ENCODE measurements at places on chromosomes 11 and 22. TPM values are rescaled to one million over a fixed set of nuclear protein-coding genes. Genes with fewer than 3 reads are reported as not detected.

DNA sequence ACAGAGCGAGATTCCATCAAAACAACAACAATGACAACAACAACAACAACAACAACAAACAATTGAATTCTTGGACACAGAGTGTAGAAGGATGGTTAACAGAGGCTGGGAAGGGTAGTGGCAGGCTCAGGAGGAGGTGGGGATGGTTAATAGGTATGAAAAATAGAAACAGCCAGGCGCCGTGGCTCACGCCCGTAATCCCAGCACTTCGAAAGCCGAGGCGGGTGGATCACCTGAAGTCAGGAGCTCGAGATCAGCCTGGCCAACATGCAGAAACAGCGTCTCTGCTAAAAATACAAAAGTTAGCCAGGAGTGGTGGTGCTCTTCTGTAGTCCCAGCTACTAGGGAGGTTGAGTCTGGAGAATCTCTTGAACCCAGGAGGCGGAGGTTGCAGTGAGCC is 122.9 kb upstream of the GRIA4 start:
- H3K4me1 ChIP-seq: peaks cover 6% of the 10 kb centered on the region
- no peak overlapping the region for H3K4me3 ChIP-seq
- no peaks in the 10 kb centered on the region for H3K27me3 ChIP-seq
- no peak overlapping the region for H3K27ac ChIP-seq
- H3K36me3 ChIP-seq: no peaks in the 10 kb centered on the region
- DNase-seq: no peak

MB gene
- 952 TPM for total RNA-seq

CD6 gene
- 4.2 TPM for total RNA-seq

CCDC86 gene
- 16.5 TPM for total RNA-seq

GRCh38 chr11:28257761-28258160 is 149.6 kb downstream of the METTL15 start:
- H3K4me1 ChIP-seq: no peaks in the 10 kb centered on the region
- H3K27me3 ChIP-seq: no peaks in the 10 kb centered on the region
- no peak overlapping the region for H3K4me3 ChIP-seq
- H3K27ac ChIP-seq: no peak overlapping the region
- no peak for DNase-seq

CCDC85B gene
- total RNA-seq: 80.2 TPM

DLG2 gene
- total RNA-seq: 6.1 TPM

H19 gene
- total RNA-seq: 316 TPM

Data from cardiac muscle cell (in vitro differentiated cells and primary cell).